ENCODE measurements at places on chromosomes 11 and 22. TPM values are rescaled to one million over a fixed set of nuclear protein-coding genes. Genes with fewer than 3 reads are reported as not detected.

DNA sequence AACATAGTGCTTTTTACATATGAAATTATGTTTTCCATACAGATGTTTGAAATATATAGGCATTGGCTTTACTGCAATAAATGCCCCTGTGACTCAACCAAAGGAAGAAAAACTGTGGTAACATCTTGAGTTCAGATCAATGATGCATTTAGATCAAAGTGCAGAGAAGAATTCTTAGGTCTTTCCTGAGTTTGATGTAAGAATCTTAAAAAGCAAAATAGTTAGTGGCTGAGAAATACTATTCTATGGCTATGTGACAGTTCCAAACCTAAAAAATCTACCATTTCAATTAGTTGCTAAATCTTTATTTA, 93.7 kb downstream of the SOX6 start:
- DNase-seq, result no peak

GRCh38 chr22:19848298-19849224, 6.1 kb downstream of the GNB1L start:
- DNase-seq, result peak; percentile 23

Gene MB
- not detected for total RNA-seq

DNA sequence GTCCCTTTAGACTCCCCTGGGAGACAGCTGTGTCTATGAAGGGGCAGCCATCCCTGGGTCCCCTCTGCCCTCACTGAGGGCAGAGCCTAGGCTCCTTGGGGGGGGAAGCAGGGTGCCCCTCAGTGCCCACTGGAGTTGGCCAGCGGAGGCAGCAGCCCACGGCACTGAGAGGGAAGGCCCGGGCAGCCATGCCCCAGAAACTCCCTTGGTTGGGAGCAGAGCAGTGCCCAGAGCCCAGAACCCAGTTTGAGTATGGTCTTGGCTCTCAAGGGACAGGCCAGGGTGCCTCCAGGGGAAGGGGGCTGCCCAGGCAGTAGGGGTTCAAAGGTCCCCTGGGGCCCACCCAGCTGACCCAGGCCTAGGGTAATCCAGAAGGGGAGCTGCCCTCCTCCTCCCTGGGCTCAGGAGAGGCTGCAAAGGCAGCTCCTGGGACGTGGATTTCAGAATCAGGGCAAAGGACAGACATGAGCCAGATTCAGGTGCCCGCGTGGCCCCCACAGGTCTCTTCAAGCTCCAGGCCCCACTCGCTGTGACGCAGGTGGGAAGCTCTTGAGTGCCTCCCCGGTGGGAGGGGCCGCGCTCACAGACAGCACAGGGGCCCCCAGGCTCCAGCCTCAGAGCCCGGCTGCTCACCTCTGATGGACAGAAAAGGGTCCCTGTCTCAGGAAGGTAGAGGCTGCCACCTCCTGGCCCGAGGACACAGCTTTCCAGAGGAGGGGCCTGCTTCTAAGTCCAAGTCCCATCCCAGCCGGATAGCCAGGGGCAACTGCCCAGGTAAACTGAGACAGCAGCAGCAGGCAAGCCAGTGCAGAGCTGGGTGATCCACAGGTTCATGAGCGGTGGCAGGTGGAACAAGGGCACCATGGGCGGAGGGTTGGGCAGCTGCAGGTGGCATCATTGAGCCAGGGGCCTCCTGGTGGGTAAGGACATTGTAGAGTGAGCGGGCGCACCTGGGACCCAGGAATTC, 2.6 kb downstream of the C11orf21 start:
- no peak for DNase-seq

Gene OR5M3
- total RNA-seq, result not detected

- DNase-seq, result no peak
These were observed 43.6 kb downstream of the GALNT18 start for GRCh38 chr11:11577932-11578911.

- DNase-seq, result no peak
These were observed 113.8 kb downstream of the CADM1 start for GRCh38 chr11:115390441-115390840.

- no peak for DNase-seq
These were observed 110.2 kb downstream of the WT1 start for GRCh38 chr11:32325187-32325586.

GRCh38 chr22:16964366-16964765, 43.7 kb downstream of the GAB4 start:
- DNase-seq, result no peak

GRCh38 chr11:65711785-65712632, at the start of gene KAT5:
Gene KAT5 (plus strand): TSS chr11:65712252. CDS start chr11:65712268, 16 bp downstream.
- DNase-seq, result peak; percentile 97

Gene MAJIN
- not detected for total RNA-seq

Gene TRIM49
- not detected for total RNA-seq

DNA sequence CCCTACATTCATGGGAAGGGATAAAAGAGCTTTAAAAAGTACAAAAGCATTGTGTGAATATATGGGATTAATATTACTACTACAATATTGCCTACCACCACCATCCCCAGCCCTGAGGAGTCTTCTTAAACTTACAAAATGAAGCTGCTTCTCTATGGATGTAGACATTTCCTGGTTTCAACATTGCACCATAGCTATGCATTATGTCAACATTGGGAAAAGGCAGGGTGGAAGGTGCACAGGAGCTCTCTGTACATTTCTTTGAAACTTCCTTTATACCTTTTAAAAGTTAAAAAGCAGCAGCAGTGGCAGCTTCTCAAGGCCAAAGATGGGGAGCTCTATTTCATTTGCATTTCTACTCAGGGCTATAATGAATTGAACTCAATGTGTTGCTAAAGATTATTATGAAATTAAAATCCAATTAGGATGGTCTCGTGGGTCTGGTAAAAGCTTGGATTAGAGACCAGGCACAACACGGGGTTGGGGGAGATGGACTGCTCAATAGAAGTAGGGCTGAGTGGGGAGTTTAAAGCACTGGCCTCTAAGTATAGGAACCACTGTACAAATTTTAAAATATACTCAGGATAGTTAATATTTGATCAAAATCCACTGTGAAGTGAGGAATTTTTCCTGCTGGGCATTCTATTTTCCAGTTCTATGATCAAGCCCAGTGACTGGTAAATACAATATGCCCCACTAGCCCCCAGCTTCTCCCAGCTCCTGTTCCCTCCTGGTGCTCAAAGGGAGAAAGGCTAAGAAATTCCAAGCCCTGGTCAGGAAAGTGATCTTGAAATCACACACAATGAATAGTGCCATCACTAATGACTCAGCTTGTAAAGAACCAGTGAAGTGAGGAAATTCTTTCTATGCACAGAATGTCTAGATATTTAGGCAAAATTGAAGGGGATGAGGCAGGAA, 362.7 kb upstream of the CCDC90B start:
- DNase-seq, result no peak

GRCh38 chr11:121429556-121429955, 22.6 kb upstream of the SORL1 start:
- DNase-seq, result no peak

DNA sequence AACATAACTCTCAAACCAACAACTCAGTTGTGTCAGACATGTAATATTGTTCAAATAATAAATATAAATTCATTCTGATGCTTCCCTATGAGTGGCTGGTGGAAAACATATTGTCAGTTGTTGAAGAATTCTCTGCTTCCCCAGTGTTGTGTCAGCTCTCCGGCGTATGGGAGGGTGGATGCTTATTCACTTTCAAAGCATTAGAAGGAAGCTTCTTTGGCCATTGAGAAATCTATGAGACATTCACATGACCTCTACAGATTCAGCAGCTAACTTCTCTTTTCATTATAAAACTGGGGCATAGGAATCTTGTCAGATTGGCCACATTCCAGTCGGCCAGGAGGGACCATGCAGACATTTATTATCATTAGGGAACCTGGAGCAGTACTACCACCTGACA, 2.9 kb downstream of the OR51V1 start:
- DNase-seq, result peak; percentile 54

Gene ARHGAP42
- total RNA-seq, result 0.77 TPM

- DNase-seq, result no peak
These were observed 876.3 kb downstream of the FAM181B start for GRCh38 chr11:81857386-81857785.

DNA sequence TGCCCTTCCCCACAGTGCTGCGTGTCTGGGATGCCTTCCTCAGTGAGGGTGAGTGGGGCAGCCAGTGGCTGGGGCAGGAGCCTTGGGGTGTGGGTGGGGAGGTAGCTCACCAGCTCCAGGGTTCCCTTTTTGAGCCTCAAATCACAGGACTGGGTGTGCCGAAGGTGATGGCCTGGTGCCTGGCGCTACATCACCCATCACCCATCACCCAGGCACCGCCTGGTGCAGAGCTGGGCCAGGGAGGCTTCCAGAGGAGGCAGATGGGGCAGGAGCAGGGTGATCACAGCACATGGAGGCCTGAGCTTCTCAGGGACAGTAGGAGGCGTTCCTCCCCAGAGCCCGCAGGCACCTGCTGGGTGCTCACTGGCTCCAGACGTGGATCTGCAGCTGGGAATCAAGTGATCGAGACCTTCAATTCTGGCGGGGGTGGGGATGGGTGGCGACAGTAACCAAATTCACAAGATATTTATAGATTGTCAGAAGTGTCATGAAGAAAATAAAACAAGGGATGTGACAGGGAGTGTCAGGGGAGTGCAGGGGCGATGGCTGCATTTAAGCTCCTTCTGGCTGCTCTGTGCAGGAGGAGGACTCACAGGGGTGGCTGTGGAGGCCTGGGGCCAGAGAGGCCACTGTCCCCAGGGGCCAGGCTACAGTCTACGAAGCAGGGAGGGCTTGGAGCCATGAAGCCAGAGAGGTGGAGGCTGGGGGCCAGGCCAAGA, 3.2 kb downstream of the TBC1D10C start:
- no peak for DNase-seq

Gene UBASH3B
- 63.9 TPM for total RNA-seq

- DNase-seq, result no peak
These were observed 1.1 kb upstream of the ATP6V1E1 start for GRCh38 chr22:17629641-17630040.

GRCh38 chr22:30198152-30198825, 48.3 kb downstream of the LIF start:
- DNase-seq, result no peak

Gene C11orf24
- 96.1 TPM for total RNA-seq

GRCh38 chr11:1088927-1089737, 14.5 kb downstream of the MUC2 start:
- DNase-seq, result no peak

DNA sequence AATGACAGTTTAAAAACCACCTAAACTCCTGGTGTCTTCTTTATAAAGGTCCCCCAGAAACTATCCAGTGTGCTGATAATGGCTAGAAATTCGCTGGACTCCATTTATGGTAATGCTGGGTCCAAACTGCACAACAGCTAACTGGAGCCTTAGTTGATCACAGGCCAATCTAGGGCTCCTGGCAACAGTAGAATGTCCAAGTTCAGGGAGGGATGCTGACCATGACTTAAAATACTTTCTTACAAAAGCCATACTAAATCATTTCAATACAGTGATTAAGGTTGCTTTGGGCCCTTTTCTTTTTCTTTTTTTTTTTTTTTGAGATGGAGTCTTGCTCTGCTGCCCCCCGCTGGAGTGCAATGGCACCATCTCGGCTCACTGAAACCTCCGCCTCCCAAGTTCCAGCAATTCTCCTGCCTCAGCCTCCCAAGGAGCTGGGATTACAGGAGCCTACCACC, 14.5 kb upstream of the GAB2 start:
- DNase-seq, result no peak

Gene SCN4B
- total RNA-seq, result 0.07 TPM

GRCh38 chr11:17852246-17852645, 117.7 kb downstream of the KCNC1 start:
- DNase-seq, result no peak

GRCh38 chr11:116871248-116871647, 33.8 kb upstream of the APOA1 start:
- peak; percentile 92 for DNase-seq

GRCh38 chr11:115927823-115928329, 423.7 kb upstream of the CADM1 start:
- DNase-seq, result no peak

Gene UBQLNL
- total RNA-seq, result not detected

- no peak for DNase-seq
These were observed 335.3 kb upstream of the LUZP2 start for GRCh38 chr11:24161587-24161986.

Gene MS4A6E
- not detected for total RNA-seq

DNA sequence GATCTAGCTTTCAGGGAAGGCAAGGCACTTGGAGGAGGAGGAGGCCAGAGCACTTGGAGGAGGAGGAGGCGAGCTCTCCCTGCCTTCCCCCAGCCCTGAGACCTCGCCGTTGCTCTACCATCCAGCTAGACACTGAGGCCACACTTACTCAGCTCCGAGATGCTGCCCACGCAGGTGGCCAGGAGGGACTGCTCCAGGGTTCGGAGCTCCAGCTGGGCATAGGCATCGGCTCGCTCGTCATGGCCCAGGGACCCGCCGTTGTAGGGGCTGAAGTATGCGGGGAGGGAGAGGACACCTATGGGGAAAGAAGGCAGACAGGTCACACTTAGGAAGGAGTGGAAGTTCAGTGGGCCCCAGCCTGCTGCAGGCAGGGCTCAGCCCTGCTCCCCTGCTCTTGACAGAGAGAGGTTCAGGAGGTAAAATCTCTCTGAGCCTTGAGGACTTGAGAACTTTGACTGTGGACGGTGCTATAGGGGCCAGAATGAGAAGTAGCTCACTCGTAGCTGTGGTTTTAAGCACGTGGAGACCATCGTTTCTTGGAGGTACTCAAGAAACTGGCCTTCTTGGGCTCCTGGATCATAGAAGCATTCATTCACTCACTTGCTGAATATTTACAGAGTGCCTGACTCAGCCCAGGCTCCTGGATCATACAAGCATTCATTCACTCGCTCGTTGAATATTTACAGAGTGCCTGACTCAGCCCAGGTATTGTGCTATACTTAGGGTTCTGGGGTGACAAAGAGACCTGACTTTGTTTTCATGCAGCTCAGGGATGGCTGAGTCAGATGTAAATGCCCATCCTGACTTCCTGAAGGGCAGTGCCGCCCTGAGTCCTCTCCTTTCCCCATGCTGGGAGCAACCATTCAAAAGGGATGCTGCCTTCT, 99.2 kb downstream of the NAT10 start:
- peak; percentile 40 for DNase-seq

- DNase-seq, result no peak
These were observed 149.6 kb downstream of the CWF19L2 start for GRCh38 chr11:107307991-107308390.

GRCh38 chr11:63680834-63681320, 423 bp upstream of the RTN3 start:
- no peak for DNase-seq

Gene MRGPRE
- not detected for total RNA-seq

- DNase-seq, result no peak
These were observed 22.1 kb upstream of the PSMA1 start for GRCh38 chr11:14542324-14542723.

Gene FIBIN
- 87.0 TPM for total RNA-seq

Gene ESAM
- 0.11 TPM for total RNA-seq

All from HFFc6 (cell line).